ENCODE measurements at places on chromosomes 4 and X.
A peak's percentile ranks its signal among the peaks of the same experiment; 100 is the strongest.

DNA sequence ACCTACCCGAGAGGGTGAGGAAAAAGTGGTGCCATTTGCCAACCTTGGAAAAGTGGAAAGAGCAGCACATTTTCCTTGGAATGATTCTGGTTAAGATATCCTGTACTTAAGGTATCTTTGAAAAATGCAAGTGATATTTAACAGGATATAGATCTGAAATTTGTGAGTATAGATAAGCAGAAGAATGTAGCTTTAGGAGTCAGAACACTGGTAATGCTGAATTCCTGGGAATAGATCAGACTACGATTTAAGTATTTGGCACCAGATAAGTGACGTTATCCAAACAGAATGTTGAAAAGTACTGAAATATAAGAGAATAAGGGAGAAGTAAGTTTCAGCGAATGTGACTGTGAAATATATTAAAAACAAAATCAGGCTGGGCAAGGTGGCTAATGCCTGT lies 210.1 kb downstream of the PCDH7 start:
- no peak for DNase-seq

- no peak for DNase-seq
These were observed 9.8 kb upstream of the ARX start for GRCh38 chrX:25025615-25026014.

DNA sequence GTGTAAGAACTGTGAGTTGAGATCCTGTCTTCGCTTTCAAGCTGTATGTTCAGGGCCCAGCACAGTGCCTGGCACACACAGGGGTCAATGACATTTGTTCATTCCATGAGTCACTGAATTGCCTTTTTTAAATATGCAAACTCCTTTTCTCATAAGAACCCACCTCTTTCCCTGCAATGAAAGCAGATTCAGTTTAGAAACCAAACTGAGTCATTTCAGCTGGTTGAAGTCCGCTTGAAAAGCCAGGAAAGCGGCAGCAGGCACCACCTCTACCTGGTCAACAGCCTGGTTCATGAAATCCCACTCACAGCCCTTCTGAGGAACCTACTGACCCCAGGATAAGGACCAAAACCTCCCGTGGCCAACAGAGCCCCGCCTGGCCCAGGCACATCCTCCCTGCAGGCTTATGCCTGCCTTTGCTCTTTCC lies 4.5 kb upstream of the C1QTNF7 start:
- DNase-seq = no peak

DNA sequence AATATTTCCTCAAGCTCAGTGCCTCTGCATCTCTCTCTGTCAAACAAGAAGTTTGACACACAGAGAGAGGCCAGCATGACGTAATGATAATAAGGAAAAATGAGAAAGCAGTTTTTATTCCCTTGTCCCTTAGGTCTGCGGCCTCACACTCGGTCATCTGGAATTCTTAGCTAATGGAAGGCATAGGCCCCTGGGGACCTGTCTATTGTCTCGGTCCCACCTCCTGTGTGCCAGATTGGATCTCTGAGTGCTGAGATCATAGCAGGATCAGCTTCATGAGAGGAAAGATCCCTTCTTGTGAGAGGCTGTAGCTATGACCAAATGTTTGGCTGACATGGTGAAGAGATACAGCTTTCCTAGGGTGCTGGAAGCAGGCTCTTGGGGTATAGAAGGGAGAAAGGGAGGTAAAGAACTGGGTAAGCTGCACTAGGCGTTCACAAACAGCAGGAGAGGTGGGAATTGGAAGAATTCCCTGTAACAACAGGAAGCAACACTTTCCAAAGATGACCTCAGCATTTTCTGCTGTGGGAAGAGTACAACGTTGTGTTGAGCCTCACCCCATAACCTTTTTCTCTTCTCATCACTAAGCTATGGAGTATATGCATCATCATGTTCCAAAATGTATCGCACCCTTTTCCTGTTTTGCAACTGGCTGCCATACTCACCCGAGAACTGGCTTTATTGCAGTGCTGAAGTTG lies 20.2 kb downstream of the TMEM31 start:
- DNase-seq = peak; percentile 26

- DNase-seq = no peak
These were observed 779.6 kb upstream of the HTR2C start for GRCh38 chrX:113804291-113804690.

DNA sequence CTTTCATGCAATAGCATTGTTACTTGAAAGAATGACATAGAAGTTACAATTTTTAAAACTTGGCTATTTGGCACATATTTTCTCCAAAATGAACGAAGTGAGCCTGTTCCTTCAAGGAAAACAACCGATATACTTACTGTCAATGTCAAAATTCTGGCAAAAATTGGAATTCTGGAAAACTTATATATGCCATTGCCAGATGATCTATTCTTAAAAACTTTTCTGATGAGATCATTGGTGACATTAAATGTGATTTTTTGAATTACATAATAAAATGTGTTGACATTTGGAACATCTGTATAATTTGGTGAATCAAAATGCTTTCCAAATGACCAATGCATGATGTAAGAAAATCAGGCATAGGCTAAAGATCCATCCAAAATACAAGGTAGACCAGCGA lies 209.0 kb downstream of the SCFD2 start:
- DNase-seq = no peak

GRCh38 chr4:100826808-100827548 lies 309.2 kb upstream of the EMCN start:
- peak; percentile 9 for DNase-seq

DNA sequence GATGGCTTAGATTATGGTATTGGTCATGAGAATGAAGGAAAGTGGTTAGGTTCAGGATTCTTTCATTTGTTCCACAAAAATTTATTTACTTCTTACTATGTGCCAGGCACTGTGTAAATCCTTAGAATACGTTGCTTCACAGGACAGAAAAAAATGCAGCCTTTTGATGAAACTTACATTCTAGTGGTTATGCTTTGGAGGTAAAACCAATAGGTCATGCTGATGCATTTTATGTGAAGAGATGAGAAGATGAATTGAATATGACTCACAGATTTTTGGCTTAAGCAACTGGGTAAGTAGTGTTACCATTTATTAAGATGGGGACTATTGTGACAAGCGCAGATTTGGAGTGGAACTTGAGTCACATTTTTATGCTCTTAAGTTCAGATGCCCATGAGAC lies 165.3 kb downstream of the GLRA2 start:
- DNase-seq = no peak

GRCh38 chr4:138405934-138406567 lies 163.9 kb upstream of the SLC7A11 start:
- no peak for DNase-seq

DNA sequence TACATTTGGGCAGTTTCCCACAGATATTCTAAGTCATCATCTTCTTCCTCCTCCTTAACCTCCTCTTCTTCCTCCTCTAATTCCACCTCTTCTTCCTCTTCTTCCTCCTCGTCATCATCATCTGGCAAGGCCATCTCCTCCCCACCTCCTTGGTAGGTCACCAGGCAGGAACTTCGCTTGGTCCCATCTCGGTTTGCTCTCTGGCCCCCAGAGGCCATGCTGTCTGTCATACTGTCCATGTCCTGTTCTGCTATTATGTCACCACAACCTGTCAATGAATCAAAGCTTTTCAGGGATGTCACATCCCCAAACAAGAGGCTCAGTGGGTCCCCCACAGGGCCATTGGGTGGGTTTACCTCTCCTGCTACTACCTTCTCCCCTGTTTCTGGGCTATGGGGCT lies 13.5 kb downstream of the AMER1 start:
- DNase-seq = no peak

- peak; percentile 99 for DNase-seq
These were observed 54.9 kb downstream of the STOX2 start for GRCh38 chr4:183960046-183960420.

- peak; percentile 7 for DNase-seq
These were observed 1279.7 kb downstream of the ARAP2 start for GRCh38 chr4:34964613-34965012.

- DNase-seq = no peak
These were observed 1597.1 kb downstream of the ADGRL3 start for GRCh38 chr4:62797221-62797620.

DNA sequence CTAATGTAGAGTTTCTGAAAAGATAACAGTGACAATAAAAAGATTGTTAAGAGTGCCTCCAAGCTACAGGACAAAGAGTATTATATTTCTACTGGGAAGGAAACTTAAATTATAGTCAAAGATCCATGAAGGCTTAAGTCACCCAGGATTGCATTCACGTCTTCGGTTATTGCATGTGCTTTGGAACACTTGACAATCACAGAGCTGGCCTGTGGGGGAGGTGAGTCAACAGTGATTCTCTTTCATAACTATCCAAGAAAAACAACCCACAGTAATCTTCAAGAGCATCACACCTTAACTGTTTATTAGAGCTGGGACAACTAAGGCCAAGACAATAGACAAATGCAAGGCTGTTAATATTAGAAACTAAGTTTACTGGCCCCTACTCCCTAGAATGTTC lies 40.3 kb downstream of the PDGFC start:
- no peak for DNase-seq

GRCh38 chr4:145583191-145584055 lies 35.8 kb upstream of the MMAA start:
- no peak for DNase-seq

GRCh38 chr4:154609532-154609931 lies 2.9 kb downstream of the FGG start:
- DNase-seq = no peak

GRCh38 chrX:54994668-54995351 lies 822 bp upstream of the PFKFB1 start:
- no peak for DNase-seq

DNA sequence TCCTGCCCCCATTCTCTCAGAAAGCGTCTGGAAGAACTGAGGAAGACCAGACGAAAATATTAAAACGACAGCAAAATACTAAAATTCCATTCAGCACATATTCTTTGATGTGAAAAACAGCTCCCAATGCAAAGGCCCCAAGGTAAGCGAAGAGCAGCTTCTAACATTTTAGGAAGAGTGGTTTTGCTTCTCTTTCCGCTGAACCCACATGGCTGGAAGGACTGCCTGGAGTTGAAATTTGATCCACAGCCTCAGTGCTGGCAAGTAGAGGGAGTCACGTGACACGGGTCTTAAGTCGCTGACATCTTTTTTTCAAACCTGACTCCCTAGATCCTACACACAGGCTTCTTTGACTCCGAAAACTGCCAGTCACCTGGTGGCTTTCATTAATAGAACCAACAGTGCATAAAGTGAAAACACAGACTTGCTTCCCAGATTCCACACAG lies at the start of gene FAM13A:
TSS of gene FAM13A (minus strand) at position 233 of the 446 bp plus-strand sequence. CDS start at position 12, 221 bp downstream.
- DNase-seq = peak; percentile 96

GRCh38 chrX:4656419-4656818 lies 943.0 kb upstream of the PRKX start:
- no peak for DNase-seq

DNA sequence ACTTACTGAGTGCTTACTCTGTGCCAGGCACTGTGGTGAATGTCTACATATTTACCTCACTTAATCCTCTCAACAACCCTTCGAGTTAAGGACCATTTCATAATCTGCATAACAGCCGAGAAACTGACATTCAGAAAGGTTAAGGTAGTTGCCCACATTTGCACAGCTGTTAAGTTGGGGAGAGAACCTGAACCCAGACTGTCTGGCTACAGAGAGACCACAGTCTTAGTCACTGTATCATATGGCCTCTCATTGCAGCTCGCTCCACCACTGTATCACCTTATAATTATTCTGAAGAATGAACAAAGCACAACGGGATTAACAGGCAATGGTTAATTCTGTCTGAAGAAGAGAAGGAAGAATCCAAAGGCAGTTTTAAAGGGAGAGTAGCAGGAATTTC lies 98.5 kb downstream of the ADGRA3 start:
- no peak for DNase-seq

DNA sequence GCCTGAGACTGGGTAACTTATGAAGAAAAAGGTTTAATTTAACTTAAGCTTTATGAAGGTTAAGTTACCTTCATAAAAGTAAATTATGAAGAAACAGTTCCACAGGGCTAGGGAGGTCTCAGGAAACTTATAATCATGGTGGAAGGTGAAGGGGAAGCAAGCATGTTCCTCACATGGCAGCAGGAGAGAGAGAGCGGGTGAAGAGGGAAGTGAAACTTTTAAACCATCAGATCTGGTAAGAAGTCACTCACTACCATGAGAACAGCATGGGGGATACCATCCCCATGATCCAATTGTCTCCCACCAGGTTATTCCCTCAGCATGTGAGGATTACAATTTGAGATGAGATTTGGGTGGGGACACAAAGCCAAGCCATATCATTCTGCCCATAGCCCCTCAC lies 944.7 kb upstream of the NDST4 start:
- DNase-seq = no peak

DNA sequence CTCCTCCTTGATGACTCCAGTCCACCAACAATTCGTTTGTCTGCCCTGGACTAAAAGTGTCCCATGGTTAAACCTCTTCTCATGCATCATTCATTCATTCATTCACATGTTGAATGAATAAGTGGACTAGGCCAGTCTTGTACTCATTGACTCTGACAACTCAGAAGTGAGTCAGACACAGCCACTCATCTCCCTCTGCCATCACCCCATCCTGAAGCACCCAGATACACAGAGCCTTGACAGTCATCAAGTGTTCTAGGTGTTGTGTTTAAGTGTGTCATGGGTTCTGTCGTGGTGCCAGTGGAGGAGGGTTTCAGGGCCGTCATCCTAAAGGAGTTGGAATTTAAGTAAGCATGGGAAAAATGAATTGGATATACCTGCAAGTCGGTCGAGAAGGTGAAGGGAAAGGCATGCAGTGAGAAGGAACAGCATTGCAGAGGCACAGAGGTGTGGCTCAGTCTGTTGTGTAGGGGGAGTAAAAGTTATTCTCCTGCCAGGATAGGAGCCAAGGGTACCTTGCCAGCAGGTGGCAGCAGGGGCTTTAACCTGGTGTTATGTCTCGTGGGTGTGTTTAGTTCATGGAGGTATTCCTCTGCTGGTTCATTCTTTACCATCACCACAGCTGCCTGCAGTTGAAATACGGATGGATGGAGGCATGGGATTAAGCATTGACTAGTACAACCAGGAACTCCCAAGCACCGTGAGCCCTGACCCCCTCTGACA lies 18.3 kb downstream of the MAGED2 start:
- DNase-seq = no peak

DNA sequence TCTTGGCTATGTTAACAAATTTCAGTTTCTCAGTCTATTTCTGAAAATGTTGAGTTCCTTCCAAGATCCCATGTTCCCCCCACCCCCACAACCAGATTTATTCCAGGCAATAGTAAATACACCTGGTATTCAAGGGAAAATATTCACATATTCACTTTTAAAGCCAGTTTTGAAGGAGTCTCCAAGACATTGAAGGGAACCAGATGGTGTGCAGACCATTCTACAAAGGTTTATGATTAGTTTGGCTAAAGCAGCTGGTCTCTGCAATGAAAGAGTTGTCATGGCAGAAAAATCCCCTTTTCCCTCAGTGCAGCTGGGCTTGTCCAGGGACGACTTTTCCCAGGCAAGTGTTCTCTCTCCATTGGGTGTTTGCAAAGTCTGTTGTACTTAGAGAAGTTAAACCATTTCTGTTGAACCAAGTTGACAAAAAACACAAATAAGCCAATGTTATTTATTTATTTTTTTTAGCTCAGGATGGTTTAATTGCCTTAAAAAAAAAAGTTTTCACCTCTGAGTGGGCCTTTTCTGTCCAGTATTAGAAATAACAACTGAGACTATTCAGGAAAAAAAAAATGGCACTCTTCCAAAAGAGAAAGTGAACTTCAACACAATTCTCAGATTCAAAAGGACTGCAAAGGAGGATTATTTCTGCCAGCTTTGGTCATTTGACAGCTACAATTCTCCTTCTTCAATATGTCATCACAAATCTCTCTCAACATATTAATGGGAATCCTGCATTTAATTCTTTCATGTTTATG lies 410.6 kb downstream of the IL1RAPL1 start:
- DNase-seq = peak; percentile 19

- no peak for DNase-seq
These were observed 40.9 kb upstream of the MAP3K15 start for GRCh38 chrX:19556202-19556601.

All from brain (organoid and tissue), 16 donors.